ENCODE measurements at places on chromosomes 7 and 10.

GRCh38 chr7:20316706-20317105 is 14.0 kb upstream of the ITGB8 start:
- no peak for DNase-seq

GRCh38 chr7:1859266-1860035 is 189.4 kb downstream of the ELFN1 start:
- DNase-seq, result no peak

- DNase-seq, result no peak
Measured at GRCh38 chr10:89159761-89160160, 47.4 kb downstream of the CH25H start.

DNA sequence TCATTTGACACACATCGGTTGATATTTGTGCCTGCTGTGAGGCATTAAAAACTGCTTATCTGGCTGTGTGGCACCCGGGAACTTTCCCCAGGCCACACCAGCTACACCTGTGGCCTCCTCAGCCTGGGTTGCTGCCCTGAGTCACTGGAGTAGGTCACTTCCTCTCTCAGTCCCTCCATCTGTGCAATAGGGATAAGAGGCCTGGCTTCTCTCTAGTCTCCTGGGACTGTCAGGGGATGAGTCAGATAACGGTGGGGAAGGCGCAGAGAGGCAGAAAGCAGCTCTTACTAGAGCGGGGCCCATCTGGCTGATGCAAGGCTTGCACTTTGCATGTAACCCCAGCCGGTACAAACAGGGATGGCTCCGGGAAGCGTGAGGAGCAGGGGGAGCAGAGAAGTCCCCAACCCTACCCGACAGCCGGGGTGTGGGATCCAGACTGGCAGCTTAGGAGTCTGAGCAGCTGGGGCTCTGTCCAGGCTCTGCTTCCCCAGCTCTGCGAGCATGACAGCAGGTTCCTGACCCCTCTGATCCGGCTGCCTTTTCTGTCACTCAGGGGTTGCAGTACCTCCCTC is 34.0 kb downstream of the DNAJB12 start:
- DNase-seq, result peak; percentile 50

DNA sequence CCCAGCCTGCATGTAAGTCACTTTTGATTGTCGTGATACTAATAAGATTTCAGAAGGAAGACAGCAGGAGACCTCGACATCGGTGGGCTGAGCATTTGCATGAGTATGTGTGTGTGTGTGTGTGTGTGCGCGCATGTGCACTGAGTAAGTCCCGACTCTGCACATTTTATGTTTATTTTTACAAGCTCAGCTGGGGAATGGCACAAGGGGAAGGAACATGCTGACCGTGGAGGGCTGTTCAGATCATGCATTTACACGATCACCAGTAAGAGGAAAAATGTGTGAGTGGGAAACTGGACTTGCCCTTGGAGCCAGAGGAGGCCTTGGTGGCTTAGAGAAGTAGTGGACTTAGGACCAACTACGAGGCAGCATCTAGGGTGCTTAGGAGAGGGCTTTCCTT is 41.3 kb downstream of the IL2RA start:
- no peak for DNase-seq

DNA sequence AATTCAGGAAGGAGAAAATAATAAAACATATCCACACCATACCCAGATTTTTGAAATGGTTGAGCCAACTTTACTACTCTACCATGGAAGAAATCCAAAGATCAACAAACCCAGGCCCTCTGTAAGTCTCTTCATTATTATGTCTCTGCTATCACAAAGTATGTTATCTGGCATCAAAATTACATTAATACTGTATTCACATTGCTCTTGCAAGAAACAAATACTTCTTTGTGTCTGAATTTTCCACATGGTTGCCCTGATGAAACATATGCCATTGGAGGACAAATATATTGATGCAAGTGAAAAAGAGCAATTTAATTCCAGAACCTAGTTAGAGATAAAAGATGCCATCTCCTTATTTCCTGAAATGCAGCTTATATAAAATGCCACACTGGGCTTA is 204.0 kb downstream of the FZD1 start:
- no peak for DNase-seq

DNA sequence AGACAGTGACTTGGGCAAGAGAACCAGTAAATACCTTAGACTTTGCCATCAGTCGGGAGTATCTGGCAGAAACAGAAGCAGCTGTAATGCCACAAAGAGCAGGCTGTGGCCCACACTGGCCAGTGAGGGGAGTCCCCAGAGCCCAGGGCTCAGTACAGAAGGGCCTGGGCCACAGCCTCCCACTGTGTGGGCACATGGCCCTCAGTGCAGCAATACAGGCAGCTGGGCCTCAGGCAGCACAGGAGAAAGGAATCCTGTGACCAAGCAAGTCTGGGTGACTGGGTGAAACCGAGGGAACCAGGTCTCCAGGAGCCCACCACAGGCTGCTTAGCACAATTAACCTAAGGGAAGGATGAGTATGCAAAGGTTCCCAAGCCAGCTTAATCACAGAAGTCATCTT is 14.0 kb downstream of the WDR91 start:
- no peak for DNase-seq
